ENCODE measurements at places on chromosomes 5 and 9. TPM values are rescaled to one million over a fixed set of nuclear protein-coding genes. Genes with fewer than 3 reads are reported as not detected.

- no peak for DNase-seq
These were observed 31.7 kb upstream of the TUSC1 start for GRCh38 chr9:25709941-25710340.

DNA sequence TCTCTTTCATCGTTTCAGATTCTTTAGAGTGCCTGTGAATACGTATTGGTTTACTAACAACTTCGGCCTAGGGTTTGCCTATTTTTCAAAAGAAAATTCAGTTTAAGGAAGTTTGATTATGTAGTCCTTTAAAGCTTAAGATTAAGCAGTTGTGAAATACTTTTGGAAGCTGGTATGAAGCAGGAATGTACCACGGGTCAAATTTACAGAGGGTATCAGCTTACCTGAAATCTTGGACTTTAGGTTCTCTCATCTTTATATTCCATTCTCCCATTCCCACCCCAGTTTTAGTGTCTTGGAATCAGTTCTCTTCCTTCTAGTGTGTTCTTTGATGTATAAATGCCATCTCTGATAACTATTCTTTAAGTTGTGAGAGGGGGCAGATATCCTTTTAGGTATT is 53.2 kb downstream of the IQGAP2 start:
- no peak for DNase-seq

- DNase-seq, result no peak
These were observed 942.9 kb downstream of the CDH18 start for GRCh38 chr5:19044931-19045695.

- no peak for DNase-seq
These were observed 20.0 kb upstream of the CD180 start for GRCh38 chr5:67216564-67216963.

DNA sequence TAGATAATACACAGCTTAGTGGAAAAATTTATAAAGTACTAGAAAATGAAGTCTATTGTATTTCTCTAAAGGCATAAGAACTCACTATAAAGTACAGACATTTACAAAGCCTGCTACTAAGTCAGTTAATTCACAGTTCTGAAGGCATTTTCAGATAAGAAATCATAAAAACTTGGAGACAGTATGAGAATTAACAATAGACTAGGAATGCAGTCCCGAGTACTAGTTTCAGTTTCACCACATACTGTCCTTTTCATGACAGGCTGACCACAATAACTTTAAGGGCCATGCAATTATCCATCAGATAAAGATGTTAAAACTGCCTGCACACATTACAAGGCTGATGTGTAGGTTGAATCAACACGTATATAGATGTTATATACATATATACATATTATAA is 362.6 kb upstream of the SMC2 start:
- DNase-seq, result no peak

DNA sequence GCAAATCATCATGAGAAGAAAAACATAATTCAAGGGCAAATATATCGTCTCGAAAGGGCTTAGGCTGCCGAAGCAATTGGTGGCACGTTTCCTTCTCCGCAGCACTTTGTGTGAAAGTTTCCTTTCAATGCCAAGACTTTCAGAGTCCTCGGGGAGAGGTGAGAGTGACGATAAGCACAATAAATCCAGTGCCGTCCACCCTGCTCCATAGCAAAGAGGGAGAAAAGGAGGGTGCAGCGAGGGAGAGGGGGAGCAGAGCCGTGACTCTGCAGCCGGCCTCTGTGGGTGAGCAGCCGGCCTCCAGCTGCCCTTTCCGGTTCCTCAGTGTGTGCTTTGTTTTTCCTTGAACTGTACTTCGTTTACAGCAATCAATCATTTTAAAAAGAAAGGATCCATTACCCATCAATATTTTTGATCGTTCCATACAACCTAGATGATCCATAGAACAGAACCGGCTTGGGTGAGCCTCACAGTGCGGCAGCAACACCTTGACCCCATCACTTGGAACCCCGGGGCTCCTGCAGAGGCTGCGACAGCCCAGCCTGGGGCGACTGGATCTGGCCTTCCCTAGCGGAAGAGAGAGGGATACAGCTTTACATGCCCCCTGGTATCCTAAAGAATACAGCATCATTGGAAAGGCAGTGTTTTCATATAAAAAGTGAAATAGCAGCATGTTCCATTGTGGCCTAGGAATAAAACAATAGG is 247.0 kb upstream of the IRX4 start:
- no peak for DNase-seq

- DNase-seq, result no peak
These were observed 74.1 kb downstream of the PSAT1 start for GRCh38 chr9:78370991-78371390.

Gene ANKRD18A
- total RNA-seq, result 0.07 TPM

Gene ZNF79
- total RNA-seq, result 4.4 TPM

Gene DNAJC18
- total RNA-seq, result not detected

Gene GPX8
- 59.3 TPM for total RNA-seq
